ENCODE measurements at places on chromosomes 3 and 15.
A peak's percentile ranks its signal among the peaks of the same experiment; 100 is the strongest.

GRCh38 chr3:40800343-40800742 lies 275.6 kb downstream of the ZNF621 start:
- no peaks in the 10 kb centered on the region for H3K36me3 ChIP-seq
- H3K4me1 ChIP-seq: no peaks in the 10 kb centered on the region
- H3K27me3 ChIP-seq: no peaks in the 10 kb centered on the region
- H3K27ac ChIP-seq: no peak overlapping the region

DNA sequence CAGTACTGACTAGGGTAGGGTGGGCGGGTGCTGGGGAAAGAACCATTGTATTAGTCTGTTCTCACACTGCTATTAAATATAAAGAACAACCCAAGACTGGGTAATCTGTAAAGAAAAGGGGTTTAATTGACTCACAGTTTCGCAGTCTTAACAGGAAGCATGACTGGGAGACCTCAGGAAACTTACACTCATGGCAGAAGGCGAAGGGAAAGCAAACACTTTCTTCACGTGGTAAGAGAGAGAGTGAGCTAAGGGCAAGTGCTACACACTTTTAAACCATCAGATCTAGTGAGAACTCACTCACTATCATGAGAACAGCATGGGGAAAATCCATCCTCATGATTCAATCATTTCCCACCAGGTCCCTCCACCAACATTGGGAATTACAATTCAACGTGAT lies 98.0 kb downstream of the OXSM start:
- no peaks in the 10 kb centered on the region for H3K27me3 ChIP-seq
- H3K36me3 ChIP-seq: no peaks in the 10 kb centered on the region
- H3K4me1 ChIP-seq: no peaks in the 10 kb centered on the region
- no peak for DNase-seq
- no peak overlapping the region for H3K27ac ChIP-seq

GRCh38 chr3:180433152-180433551 lies 168.8 kb upstream of the TTC14 start:
- no peaks in the 10 kb centered on the region for H3K36me3 ChIP-seq
- no peak overlapping the region for H3K4me3 ChIP-seq
- no peaks in the 10 kb centered on the region for H3K27me3 ChIP-seq

- H3K27ac ChIP-seq: peak overlapping the region; percentile 93
- peak overlapping the region; percentile 68 for H3K4me3 ChIP-seq
- peak; percentile 75 for DNase-seq
- peaks cover 49% of the 10 kb centered on the region for H3K4me1 ChIP-seq
- H3K27me3 ChIP-seq: no peaks in the 10 kb centered on the region
- H3K36me3 ChIP-seq: peaks cover 13% of the 10 kb centered on the region
Measured at GRCh38 chr3:126474498-126475412, 936 bp downstream of the ZXDC start.

- H3K27me3 ChIP-seq: no peaks in the 10 kb centered on the region
- no peaks in the 10 kb centered on the region for H3K4me1 ChIP-seq
- no peak for DNase-seq
- no peaks in the 10 kb centered on the region for H3K36me3 ChIP-seq
Measured at GRCh38 chr3:68893600-68894239, 38.6 kb downstream of the TAFA4 start.

GRCh38 chr15:49082960-49083359 lies 36.7 kb upstream of the SECISBP2L start:
- H3K27ac ChIP-seq: no peak overlapping the region
- no peak overlapping the region for H3K4me3 ChIP-seq
- no peak for DNase-seq
- H3K36me3 ChIP-seq: no peaks in the 10 kb centered on the region
- H3K27me3 ChIP-seq: no peaks in the 10 kb centered on the region

DNA sequence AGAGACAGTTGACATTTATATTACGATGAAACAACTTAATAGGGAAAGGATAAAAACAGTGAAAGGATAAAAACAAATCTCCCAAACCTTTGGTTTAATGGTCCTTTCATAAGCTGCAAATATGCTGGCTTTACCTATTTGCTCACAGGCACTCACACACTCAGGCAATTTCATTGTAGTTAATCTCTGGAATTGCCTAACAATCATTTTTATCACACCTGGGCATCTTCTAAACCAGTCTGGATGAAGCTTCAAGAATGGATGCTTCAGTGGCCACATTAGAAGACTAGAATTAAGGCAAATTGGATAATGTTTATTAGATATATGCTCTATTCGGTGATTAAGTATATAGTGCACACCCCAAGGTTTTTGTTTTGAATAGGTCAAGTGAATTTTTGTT lies 13.5 kb downstream of the OSBPL10 start:
- no peaks in the 10 kb centered on the region for H3K36me3 ChIP-seq
- H3K4me3 ChIP-seq: no peak overlapping the region
- H3K27me3 ChIP-seq: no peaks in the 10 kb centered on the region
- peak overlapping the region; percentile 77 for H3K27ac ChIP-seq
- no peak for DNase-seq
- H3K4me1 ChIP-seq: peaks cover 12% of the 10 kb centered on the region

DNA sequence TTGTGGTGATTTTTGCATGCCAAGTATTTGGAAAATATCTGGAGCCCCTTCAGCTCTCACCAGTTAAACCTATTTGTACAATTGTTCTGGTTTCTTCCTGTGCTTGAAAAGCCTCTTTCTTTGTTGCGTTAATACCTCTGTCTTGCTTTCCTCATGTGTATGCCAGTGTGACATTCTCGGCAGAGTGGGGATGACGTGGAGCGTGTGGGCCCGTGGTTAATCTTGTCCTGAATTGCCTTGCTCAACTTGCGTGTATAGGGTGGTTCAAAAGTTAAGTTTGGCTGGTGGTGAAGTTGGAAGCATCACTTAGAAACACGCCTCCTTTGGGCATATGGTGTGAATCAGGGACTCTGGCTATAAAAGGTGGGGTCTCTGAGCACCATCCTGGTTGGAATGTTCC lies 67.1 kb downstream of the IGF1R start:
- H3K4me1 ChIP-seq: peaks cover 60% of the 10 kb centered on the region
- H3K27ac ChIP-seq: peak overlapping the region; percentile 69
- peaks cover 7% of the 10 kb centered on the region for H3K36me3 ChIP-seq
- no peak overlapping the region for H3K4me3 ChIP-seq
- no peak for DNase-seq

DNA sequence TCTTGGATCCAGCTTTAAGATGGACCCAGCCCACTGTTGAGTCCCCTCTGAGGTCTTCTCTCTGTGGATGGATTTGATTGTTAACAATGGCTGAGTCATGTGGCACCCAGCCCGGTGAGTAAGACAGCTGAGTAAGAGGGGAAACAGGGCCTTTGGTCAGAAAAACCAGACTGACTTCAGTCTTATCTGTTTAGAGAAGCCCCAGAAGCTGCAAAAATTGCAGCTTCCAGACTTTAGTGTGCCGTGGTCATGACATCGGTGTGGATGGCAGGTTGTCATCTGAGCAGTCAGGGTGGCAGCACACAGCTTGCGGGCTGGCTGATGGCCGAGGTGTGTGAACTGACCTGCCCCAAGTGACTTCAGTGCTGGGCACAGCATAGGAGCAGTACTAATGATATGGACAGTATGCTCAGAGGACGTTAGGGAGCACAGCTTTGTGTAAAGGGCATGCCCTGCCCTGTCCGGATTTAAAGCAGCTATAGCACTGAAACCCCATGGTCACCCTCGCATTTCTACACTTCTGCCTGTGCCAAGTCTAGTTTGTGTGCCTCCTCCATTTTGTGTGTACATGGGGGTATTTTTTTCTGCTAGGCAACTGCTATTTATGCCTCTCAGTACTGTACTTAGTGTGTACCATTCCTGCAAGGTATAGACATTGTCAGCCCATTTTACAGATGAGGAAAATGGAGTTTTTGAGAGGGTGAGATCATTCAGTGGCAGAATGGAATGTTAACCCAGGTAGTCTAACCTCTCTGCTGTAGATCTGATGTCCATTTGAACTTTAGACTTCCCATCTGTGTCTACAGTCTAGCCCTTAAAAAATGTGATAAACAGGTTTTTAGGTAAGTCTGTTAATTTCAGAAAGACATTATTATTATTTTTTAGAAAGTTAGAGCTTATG lies 44.4 kb downstream of the FLNB start:
- peak overlapping the region; percentile 60 for H3K27ac ChIP-seq
- H3K4me3 ChIP-seq: no peak overlapping the region
- no peaks in the 10 kb centered on the region for H3K27me3 ChIP-seq
- DNase-seq: peak; percentile 88
- no peaks in the 10 kb centered on the region for H3K36me3 ChIP-seq

DNA sequence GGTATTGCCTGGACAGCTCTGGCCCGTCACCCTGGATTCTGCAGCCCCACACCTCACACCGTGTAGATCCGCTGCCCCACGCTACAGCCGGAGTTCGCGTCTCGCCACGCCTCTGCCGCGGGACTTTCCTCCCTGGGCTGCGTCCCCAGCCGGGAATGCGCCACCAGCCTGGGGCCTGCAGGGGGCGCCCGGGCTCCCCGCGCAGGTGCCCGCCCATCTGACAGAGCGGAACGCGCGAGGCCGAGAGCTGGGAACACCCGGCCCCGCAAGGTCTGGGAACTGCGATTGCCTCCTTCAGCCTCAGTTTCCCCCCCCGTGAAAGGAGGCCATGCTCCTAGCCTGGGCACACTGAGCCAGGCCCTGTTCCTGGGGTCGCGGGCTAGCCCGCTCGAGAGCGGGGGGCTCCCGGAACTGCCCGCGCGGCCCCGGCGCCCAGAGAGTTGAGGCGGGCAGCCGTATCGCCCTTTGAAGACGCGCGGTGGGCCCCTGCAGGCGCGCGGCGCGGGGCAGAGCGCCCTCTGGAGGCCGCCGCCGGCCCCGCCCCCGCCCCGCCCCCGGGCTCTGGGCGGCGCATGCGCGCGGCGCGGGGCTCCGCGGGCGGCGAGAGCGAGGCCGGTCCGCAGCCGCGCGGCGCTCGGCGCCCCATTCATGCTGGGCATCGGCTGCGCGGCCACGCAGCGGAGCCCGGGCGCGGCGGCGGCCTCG lies at the start of gene PLXNA1:
Gene PLXNA1 (plus strand): TSS at position 645 of the 705 bp plus-strand sequence. CDS start 5,479 bp downstream, outside the sequence.
- H3K36me3 ChIP-seq: no peaks in the 10 kb centered on the region
- DNase-seq: peak; percentile 88
- no peaks in the 10 kb centered on the region for H3K27me3 ChIP-seq

DNA sequence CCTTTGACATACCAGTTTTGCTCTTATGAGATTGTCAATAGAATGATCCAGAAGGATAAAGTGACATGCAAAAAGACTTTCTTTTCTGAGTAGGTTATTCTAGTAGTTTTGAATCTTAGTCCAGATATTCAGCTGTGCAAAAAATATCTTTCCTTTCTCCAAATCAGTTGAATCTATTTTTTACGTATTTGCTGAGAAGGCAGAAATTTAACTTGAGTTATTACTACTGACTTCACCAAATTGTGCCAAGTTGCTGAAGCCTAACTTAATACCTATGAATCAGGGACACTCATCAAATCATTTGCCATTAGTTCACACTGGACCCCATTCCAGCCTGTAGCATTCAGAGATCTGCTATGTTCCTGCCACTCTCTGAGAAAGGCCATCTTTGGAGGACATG lies 215.6 kb downstream of the EPHA6 start:
- no peak for DNase-seq
- no peak overlapping the region for H3K27ac ChIP-seq
- no peaks in the 10 kb centered on the region for H3K4me1 ChIP-seq
- H3K4me3 ChIP-seq: no peak overlapping the region

GRCh38 chr3:122975924-122976293 lies 51.7 kb downstream of the SEMA5B start:
- H3K36me3 ChIP-seq: no peaks in the 10 kb centered on the region
- no peak overlapping the region for H3K27ac ChIP-seq
- no peaks in the 10 kb centered on the region for H3K4me1 ChIP-seq
- peaks cover 8% of the 10 kb centered on the region for H3K27me3 ChIP-seq

- no peaks in the 10 kb centered on the region for H3K27me3 ChIP-seq
- no peak overlapping the region for H3K4me3 ChIP-seq
- no peaks in the 10 kb centered on the region for H3K36me3 ChIP-seq
- DNase-seq: no peak
- H3K27ac ChIP-seq: peak overlapping the region; percentile 65
- peaks cover 46% of the 10 kb centered on the region for H3K4me1 ChIP-seq
Measured at GRCh38 chr3:72663429-72663828, 184.8 kb downstream of the SHQ1 start.

DNA sequence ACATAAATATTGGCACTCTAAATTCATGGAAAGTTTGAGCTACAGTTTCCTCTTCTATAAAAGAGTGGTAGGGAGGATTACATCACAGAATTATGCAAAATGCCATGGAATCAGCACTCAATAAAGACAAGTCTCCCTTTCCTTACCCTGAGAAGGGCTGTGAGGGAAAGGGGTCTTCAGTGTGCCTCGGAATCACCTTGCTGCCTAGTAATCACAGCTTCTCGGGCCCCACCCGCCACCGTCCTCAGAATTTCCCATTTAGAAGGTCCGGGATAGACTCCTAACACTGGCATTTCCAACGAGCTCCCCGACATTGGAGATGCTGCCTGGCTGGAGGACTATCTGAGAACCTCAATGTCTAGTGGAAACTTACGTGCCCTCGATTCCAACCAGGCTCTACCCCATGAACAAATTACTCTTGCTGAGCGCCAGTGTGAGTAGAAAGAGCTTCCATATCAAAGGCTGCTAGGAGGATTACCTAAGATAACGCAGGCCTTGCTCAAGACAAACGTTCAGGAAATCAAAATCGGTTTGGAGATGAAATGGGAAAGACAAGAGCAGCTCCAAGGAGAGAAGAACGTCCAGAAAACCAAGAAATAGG lies 92.1 kb upstream of the CHD2 start:
- H3K4me3 ChIP-seq: peak overlapping the region; percentile 59
- peak overlapping the region; percentile 98 for H3K27ac ChIP-seq
- H3K27me3 ChIP-seq: no peaks in the 10 kb centered on the region
- peaks cover 63% of the 10 kb centered on the region for H3K4me1 ChIP-seq

DNA sequence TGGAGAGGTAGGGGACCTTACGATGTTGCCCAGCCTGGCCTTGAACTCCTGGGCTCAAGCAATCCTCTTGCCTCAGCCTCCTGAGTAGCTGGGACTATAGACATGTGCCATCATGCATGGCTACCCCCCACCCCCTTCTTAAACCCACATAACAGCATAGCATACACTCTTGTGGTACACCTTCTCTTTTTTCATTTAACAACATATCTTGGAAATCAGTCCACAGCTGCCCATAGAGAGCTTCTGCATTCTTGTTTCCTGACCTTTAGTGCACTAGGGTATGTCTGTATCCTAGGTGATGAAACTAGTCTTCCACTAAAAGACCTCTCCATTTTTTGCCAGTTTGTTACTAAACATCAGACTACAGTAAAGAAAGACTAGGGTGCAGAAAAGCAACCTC lies 33.0 kb downstream of the SLC28A1 start:
- H3K27me3 ChIP-seq: no peaks in the 10 kb centered on the region
- no peak overlapping the region for H3K27ac ChIP-seq
- no peaks in the 10 kb centered on the region for H3K36me3 ChIP-seq
- no peak for DNase-seq

DNA sequence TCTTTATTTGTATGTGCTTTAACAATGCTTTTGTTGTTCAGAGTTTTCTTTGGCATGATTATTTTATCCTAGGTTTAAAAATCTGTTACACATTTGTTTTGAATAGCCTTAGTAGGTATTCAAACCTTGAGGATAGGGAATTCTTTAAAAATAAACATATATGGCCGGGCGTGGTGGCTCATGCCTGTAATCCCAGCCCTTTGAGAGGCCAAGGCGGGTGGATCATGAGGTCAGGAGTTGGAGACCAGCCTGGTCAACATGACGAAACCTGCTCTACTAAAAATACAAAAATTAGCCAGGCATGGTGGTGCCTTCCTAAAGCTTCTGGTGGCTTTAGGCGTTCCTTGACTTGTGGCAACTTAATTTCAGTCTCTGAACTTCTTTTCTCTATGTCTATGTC lies 743.3 kb upstream of the EPHA6 start:
- H3K36me3 ChIP-seq: no peaks in the 10 kb centered on the region
- no peak overlapping the region for H3K27ac ChIP-seq
- no peaks in the 10 kb centered on the region for H3K27me3 ChIP-seq
- H3K4me1 ChIP-seq: no peaks in the 10 kb centered on the region
- H3K4me3 ChIP-seq: no peak overlapping the region

- peak; percentile 69 for DNase-seq
- peak overlapping the region; percentile 89 for H3K4me3 ChIP-seq
- H3K4me1 ChIP-seq: peaks cover 17% of the 10 kb centered on the region
- no peak overlapping the region for H3K27ac ChIP-seq
- no peaks in the 10 kb centered on the region for H3K27me3 ChIP-seq
- no peaks in the 10 kb centered on the region for H3K36me3 ChIP-seq
Measured at GRCh38 chr3:113948015-113948917, 453 bp downstream of the ZDHHC23 start.

All from suprapubic skin (tissue), 4 donors.